ENCODE measurements at places on chromosomes 3 and 15. TPM values are rescaled to one million over a fixed set of nuclear protein-coding genes. Genes with fewer than 3 reads are reported as not detected.

Gene PSTPIP1
- total RNA-seq = 1.3 TPM

- no peak for DNase-seq
Measured at GRCh38 chr3:53712817-53713388, 133.3 kb downstream of the CHDH start.

Gene TIGIT
- total RNA-seq = 0.07 TPM

- DNase-seq = peak; percentile 23
Measured at GRCh38 chr15:96323319-96324145, 7.0 kb upstream of the NR2F2 start.

GRCh38 chr3:166444756-166445155 is 607.5 kb upstream of the BCHE start:
- no peak for DNase-seq

DNA sequence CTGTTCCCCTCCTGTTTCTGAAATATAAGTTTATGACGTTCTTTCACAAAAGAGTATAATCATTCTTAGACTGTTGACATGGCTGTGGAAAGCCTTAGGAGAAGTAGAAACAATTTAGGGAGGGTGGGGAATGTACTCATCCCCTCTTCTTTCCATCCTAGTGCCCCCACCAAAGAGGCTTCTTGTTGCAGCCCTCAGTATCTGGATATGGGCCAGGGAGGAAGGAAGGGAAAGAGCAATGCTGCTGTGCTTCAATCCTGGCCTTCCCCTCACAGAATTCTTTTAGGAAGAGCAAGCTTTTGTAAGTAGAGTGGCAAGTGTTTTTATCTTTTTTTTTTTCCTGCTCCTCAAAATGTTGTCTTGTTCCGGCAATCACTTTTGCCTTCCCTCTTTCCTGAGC is 1.7 kb downstream of the INAFM2 start:
- no peak for DNase-seq

DNA sequence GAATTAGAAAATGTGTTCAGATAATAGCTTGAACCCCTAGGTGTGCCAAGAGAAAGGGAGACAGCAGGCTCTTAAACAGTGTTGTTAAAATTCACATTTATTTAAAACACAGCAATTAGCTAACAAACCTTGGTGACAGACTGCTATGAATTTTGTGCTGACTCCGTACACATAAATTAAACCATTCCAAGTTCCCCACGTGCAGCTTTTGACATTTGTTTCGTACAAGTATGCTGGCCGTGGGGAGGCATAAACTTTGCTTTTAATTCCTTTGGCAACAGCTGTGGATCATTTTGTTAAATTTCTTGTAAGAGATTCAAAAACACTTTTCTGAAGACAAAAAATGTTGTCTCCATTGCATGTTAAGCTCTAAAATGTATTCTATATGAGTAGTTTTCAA is 465.3 kb downstream of the FGF12 start:
- DNase-seq = no peak

- no peak for DNase-seq
Measured at GRCh38 chr3:33392703-33393125, 47.5 kb downstream of the UBP1 start.

Gene TM6SF1
- 0.79 TPM for total RNA-seq

Gene RPP25
- total RNA-seq = 31.3 TPM

- DNase-seq = no peak
Measured at GRCh38 chr15:93332168-93332553, 243.2 kb upstream of the RGMA start.

Gene CRYGS
- 2.9 TPM for total RNA-seq

Gene GALNT15
- total RNA-seq = 0.18 TPM

GRCh38 chr3:53232641-53233377 is 23.0 kb downstream of the TKT start:
- DNase-seq = no peak

DNA sequence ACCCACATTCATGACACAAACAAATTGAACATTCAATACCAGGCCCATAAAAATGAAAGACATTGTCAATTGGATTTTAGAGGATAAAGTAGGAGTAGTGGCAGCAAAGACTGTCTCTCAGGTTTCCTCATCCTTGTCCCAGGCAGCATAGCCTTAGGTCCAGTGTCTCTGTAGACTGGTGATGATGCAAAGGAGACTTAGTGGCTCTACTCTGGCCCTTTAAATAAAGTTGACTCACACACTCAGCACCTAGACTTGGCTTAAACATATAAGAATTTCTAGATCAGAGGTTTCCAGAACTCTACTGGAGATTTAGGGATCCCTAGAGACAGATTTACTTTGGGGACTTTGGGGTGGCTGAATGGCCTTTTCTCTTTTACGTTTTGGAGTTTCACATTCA is 166.6 kb downstream of the NR1D2 start:
- no peak for DNase-seq

GRCh38 chr3:41418961-41419691 is 219.8 kb downstream of the CTNNB1 start:
- DNase-seq = no peak
